SW 1271 (cell line): ENCODE measurements at places on chromosomes 1 and 21.

DNA sequence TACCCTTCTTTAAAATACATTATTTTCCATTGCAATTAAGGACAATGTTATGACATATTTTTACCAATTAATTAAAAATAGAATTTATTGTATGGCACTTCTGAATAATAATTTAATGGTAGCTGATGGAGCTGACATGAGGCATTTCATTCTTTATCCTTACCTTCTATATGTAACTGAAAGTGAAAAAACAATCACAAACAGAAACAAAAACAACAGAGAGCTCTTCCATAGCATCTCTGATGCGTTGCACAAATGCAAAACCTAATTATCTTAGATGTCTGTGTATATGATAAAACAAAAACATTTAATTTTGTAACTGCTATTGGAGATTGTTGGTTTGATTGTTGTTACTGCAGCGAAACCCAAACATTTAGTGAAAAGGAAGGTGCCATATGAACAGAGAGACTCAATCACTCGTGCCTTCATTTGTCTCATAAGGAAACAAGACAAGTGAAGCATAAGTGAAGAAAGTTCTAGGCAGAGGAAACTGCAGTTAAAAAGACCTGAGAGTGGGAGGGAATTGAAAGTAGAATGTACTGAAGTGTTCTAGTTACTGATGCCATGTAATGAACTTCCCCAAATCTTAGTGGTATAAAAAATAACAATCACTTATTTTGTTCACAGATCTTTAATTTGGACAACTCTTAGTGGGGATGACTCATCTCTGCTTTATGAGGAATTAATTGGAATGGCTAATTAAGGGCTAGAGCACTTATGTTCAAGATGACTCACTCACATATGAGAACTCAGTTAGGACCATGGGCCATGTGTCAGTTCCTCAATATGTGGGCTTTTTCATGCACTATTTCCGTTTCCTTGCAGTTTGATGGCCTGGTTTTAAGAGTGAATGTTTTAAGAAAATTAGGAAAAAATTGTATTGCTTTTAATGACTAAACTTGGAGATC lies 245.0 kb upstream of the OLFM3 start:
- no peak for DNase-seq

DNA sequence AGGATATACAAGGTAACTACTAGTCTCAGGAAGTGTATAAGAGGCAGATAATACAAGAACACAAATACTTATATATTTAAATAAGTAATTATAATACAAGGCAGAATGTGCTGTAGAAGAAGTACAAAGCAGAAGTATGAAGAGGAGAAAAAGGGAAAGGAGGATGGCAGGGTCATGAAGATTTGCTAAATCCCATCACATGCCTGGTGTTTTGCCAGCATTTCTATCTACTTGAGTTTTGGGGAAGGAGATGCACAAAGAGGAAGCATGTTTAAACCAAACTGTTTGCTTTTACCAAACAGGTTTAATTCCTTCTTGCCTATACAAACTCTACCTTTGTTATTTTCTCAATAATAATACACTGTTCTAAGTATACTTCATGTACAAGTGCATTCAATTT lies 60.9 kb upstream of the PODN start:
- DNase-seq = no peak

DNA sequence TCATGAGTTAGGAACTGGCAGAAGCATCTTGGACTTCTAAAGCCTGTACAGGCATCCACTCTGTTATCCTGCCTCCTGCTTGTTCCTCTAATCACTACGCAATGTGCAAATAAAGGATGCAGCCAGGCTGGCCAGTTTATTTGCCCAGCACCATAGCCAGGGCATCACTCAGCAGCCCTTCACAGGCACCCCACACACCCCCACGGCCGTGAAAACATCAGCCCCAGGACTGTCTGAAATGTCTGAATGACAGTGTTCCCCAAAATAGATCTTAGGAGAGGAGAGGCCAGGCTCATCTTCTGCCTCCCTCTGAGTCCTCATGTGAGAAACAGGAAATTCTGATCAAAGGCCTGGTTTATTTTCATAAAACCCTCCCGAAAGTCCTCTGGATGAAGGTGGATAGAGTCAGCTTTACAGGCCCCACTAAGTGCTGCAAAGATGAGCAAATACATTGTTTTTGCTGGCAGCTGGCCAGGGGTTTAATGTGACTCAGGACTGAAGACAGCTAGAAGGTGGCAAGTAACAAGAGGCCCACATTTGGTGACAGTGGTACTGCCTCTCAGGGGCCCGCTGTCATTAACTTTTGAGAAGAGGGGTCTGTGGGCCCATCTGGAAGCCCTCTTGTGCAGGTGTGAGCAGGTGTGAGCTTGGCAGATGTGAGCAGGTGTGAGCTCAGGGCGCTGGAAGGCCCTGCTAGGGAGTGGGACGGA lies 32.9 kb downstream of the GRHL3 start:
- no peak for DNase-seq

- DNase-seq = no peak
Measured at GRCh38 chr21:39060485-39061083, 122.7 kb downstream of the PSMG1 start.

GRCh38 chr1:40635763-40636500 lies 29.6 kb downstream of the RIMS3 start:
- no peak for DNase-seq

GRCh38 chr1:27557596-27558340 lies 46.2 kb downstream of the AHDC1 start:
- DNase-seq = peak; percentile 11

DNA sequence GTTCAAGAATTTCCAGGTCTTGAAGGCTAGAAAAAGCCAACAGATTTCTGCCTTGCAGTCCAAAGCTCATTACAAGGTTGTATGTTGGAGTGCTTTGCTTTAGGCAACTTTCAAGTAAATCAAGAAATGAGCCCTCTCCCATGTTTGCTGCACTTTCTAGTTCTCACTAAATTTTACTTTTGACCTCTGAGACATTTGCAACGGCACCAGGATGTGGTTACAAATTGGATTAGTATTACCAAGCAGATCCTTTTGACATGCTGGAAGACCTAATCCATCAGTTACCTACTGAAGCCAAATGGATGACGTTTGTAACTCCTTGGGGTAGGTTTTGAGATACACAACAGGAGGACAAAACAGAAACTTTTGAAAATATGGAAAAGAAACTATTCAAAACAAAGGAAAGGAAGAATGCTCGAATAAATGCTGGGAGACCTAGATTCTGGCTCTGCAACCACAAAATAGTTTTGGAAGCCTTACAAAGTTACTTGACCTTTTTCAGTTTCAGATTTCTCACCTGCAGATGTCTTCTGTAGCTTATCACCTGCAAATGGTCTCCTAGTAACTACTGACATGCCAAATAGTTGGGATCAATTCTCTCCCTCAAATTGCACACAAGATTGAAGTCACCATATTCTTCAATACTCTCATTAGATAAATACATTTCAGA lies 251.7 kb upstream of the ADGRL2 start:
- no peak for DNase-seq

GRCh38 chr1:18020021-18020817 lies 87.4 kb upstream of the IGSF21 start:
- DNase-seq = no peak

GRCh38 chr1:87150143-87150542 lies 178.5 kb upstream of the LMO4 start:
- no peak for DNase-seq

DNA sequence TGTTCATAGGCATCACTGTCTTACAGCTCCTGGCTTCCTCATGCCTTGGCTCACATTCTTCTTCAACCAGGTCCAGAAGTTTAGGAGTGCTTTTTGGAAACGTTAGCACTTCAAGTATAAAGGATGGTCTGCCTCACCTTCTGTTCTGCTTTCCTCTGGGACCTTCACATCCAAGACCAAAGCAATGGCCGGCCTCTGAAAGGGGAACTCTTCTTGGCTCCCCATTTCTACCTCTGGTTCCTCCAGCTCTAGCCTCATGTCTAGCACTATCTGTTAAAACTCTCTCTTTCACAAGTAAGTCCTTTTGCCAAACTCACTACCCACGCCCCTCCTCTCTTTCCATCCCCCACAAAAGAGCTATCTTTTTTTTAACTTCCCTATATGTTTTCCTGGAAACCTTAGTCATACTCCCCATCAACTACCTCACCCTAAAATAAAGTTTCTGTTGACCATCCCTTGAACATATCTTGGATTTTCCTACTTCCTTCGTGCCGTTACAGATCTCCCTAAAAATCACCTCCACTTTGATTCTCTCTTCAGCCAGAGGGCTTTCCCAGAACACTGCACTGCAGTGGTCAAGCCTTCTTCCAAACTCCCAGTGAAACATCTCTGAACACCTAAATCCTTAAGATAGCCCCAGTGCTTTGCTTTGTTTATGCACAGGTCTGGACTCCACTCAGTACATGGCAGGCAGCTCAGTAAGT lies 7.9 kb downstream of the SORT1 start:
- no peak for DNase-seq

DNA sequence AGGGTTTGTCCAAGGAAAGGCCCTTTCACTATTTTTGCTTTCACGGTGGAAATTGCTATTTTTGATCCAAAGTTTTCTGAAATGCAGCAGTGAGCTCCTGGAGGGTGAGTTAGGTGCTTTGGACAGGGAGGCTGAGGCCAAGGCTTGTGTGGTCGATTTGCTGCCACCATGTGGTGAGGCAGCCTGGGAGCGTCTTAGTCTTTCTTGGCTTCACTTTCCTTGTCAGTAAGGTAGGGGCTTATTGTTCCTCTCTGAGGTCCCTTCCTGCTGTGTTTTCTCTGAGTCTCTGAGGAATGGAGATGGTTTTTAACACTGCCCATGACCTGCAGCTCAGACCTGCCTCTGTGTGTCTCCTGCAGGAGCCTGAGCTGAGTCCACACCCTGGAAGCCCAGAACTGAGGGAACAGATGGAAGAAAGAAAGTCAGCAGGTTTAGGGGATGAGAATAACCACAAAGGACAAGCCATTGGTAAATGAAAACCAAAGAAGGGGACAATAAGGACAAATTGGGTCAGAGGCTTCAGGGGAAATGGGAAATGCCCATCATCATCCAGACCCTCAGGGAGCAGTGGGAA lies 20.1 kb upstream of the S100A10 start:
- DNase-seq = peak; percentile 30

DNA sequence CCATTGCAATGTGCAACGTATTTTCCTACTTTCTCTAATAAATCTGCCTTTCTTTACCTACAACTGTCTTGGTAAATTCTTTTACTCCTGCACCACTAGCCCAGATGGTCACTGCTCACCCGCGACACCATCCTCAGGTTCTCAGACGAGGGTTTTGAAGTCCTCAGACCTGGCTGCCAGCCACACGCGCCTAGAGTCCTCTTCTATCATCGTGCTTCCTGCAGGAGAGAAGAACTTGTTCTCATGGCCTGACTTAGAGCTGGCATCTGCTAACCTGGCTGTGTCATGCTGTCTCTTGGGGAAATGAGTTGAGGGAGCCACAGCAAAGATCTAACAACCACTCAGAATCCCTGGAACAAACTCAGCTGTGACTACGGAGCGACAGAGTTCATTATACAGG lies 30.3 kb upstream of the PGBD5 start:
- DNase-seq = no peak

- DNase-seq = no peak
Measured at GRCh38 chr1:44271646-44272045, 58.4 kb downstream of the DMAP1 start.

- no peak for DNase-seq
Measured at GRCh38 chr1:156257711-156258110, 9.9 kb upstream of the PAQR6 start.

- no peak for DNase-seq
Measured at GRCh38 chr1:12152113-12152891, 14.5 kb upstream of the TNFRSF1B start.

DNA sequence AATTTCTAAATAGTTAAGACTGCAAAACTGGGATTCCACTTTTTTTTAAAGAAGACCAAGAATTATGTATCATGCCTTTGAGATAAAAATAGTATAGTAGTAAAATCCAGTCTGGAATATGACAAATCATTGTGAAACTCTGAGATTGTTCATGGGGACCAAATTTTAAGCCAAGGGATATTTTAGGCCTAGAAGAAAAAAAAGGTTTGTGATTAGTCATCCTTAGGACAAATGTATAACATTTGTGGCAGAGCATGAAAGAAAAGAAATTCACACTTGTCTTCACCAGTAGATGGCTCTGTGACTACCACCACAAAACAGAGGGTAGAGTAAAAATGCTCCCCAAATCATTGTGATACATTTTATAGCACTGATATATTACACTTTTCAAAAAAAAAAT lies 226.1 kb downstream of the KCTD3 start:
- DNase-seq = no peak

DNA sequence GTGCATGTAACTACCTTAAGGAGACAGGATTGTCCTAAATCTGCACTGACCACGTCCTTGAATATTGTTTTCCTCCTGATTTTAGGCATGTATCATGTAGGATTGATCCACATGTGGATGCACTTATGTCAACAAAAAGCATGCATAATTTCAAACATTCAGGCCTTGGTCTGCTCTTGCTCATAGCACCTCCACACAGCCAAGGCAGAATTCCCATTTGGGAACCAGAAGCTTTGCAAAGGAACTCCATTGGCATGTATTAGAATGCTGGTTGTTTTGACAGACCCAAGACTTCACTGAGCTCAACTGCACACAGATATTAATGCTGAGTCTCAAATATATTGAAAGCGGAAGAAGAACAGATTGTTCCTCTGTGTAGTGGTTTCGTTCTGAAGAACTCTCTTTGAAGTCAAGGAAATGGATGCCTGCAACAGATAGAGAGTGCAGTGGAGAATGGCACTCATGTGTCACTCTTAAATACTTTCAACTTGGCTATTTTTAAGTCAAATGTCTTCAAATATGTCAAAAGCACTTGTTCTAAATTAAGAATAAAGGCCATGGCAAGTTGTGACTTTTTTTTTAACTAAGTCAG lies 387.6 kb downstream of the LTN1 start:
- DNase-seq = no peak

- no peak for DNase-seq
Measured at GRCh38 chr1:34379911-34380310, 203.2 kb downstream of the C1orf94 start.

DNA sequence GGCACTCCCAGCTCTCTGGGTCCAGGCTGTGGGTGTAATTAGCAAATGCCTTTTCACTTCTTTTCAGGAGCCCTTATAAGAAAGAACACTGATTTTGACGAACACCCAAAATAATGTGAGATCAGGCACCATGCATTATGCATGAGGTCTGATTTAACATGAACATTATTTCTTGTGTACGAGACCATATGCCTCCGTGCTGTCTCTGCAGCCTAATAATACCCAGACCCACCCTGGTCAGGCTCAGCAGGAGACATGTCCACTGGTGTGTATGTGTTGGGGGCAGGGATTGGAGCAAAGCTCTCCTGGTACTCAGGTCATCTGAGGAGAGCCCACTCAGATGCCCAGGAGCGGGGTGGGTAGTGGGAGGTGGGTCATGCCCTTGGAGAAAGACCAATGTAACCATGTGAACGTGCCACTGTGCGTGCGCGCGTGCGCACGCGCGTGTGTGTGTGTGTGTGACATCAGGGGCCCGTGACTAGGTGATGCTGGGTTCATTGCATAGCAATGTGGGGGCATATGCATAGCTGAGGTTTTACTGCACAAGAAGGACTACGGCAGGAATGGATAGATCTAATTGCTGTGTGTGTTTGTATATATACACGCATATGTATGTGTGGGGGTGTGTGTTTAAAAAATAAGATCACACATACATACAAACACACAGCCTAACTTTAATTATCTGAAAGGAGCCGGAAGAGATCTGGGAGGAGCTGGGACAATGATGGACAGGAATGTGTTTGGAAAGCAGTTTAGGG lies 7.1 kb downstream of the POU3F1 start:
- DNase-seq = no peak
